NCI-H187 treated with DMSO at 0.1 percent for 48 hours (cell line): ENCODE measurements at places on chromosomes 5 and 9.

DNA sequence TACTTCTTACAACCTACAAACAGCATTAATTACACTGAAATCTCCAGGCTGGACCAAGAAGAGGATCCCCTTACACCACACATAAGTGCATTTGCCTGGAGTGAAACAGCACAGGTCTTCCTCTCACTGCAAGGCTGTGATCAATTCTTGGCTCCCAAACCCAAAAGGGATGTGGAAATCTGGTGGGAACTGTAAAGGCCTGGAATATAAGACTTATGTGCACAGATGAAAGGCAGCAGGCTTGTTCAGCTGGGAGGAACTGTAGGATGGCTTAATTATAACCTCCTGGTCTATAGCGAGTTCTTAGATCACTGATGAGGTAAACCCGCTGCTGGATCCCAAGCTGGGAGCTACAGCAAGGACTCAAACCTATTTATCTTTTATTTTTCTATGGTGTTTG lies 182.9 kb upstream of the TNC start:
- DNase-seq: no peak

DNA sequence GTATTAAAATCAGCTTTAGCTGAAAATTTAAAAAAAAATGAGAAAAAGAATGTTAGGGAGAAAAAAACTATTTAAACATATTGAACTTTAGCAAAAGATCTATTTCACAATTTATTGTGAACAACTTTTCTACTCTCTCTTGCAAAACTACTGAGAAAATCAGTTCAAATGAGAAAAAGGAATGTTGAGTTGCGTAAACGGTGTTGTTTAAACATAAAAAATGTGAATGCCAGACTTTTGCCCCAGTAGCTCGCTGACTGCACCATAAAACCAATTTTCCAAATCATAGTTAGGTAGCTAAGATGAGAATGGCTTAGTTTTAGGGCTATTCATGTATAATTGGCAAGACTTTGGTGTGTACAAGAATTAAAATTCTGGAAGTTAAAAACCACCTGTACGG lies 13.4 kb upstream of the RAD23B start:
- no peak for DNase-seq

DNA sequence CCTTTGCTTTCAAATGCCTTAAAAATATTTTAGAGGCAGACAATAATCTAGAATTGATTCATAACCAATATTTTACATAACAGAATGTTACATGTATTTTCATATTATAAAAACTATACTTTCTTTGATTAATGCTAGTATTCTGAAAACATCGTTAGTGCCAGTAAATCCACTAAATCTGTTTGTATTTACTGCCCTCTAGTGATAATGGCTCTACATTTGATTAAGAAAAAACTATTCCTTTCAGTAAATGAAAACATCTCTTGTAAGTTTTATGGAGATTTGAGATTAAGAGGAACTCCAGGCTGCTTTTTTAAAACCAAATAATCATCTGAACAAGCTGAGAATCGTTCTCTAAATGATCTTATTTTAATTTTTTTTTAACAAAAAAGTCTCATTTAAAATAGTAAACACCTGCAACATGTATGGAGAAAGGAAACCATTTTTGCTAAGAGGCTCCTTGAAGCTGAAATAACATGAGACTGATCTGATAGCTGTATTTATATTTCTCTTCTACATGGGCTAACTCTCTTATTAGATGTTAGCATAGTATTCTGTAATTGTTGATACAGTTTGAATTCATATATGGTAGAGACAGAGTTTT lies 424.7 kb downstream of the RAB3C start:
- DNase-seq: peak; percentile 42

GRCh38 chr5:158769079-158769478 lies 330.6 kb downstream of the EBF1 start:
- DNase-seq: no peak

GRCh38 chr5:109857405-109858031 lies 167.8 kb downstream of the MAN2A1 start:
- DNase-seq: no peak

GRCh38 chr9:8179381-8180053 lies 379.9 kb upstream of the DMAC1 start:
- DNase-seq: no peak

DNA sequence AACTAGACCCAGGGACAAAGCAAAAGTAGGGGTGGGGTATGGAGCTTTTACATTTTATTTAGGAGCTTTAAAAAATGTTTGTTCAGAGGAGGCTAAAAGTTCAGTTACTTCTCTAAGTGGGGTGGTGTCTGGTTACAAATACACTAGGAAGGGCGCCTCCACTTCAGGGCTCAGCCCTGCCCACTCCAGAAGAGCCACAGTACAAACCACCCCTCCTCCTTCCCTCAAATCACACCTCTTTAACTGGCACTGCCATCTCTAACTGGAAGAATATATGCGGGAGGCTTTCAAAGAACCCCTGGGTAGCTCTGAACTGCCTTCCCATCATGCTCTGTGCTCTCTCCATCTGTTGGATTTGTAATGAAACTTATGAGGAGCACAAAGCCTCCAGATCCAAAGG lies 98.8 kb upstream of the NFIB start:
- peak; percentile 49 for DNase-seq

DNA sequence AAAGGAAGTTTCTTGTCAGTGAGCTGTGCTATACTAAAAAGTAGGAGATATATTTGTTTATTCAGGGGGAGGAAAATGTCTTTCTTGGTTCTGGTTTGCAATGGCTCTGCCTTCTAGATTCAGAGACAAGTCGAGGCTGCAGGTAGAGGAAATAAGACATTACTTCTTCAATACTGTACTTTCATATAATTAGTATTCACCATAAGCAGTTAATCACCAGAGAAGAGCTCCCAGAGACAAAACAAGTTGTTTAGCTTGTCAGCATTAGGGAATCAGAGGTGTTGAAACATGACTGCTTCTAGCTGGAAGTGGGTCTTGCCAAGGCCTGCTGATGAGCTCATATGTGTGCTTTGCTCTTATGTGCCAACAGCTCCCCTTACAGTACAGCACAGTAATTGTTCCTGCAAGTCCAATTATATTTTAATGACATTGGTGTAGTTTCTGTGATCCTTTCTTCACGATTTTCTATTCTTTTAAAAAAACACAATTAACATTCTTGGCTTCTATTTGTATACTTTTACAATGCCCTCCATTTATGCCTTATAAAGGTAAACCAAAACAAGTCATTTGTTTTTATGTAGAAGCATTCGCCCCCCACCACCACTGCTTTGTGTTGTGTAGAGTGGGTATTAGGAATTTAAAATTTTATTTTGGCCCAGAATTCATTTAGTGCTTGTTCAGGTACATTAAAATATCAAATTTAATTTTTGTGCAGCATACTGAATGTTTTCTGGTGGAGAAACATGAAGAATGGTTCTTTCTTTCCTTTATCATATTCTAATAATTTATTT lies 112.2 kb downstream of the RPS23 start:
- peak; percentile 38 for DNase-seq

GRCh38 chr9:35909274-35909673 lies at the start of gene SPAAR:
Gene SPAAR (plus strand): TSS chr9:35909490. CDS start chr9:35910464, 974 bp downstream.
- DNase-seq: no peak

GRCh38 chr9:89353989-89354388 lies 35.7 kb downstream of the SECISBP2 start:
- no peak for DNase-seq

DNA sequence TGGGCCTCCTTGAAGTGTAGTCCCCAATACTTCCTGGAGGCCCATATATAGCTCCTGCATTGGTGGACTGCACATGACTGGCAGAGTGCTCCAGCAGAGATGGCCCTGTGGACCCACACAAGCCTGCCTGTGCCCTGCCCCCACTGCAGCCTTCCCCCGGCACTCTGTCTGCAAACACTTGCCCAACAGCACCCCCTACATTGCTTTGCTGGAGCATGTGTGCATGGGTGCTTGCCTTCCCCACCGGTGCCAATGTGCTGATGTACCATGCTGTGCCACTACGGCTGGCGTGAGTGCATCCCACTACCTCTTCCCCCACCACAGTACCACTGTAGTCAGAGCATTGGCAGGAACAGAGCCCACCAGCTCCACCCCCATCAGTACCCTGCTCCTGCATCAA lies 563.6 kb upstream of the CTNND2 start:
- DNase-seq: no peak

DNA sequence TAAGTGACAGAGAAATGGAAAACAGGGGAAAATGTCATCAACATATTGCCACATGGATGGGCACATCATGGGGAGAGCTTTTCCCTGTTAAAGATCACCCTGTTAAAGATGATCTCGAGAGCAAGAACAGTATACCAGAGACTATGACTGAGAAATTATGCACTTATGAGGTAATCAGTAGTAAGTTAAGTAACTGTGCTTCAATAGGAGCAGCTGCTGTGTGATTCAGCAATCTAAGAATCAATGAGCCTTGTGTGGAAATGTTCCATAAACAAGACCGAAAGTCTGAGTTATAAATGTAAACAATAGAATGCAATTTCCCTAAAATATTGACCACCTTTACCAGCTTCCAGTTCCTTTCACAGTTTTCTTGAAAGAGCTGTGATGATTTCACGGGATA lies 582.3 kb downstream of the CAAP1 start:
- DNase-seq: no peak

GRCh38 chr5:111733571-111733970 lies 23.4 kb downstream of the NREP start:
- DNase-seq: no peak

GRCh38 chr5:73938938-73939320 lies 312.9 kb downstream of the ARHGEF28 start:
- DNase-seq: no peak

DNA sequence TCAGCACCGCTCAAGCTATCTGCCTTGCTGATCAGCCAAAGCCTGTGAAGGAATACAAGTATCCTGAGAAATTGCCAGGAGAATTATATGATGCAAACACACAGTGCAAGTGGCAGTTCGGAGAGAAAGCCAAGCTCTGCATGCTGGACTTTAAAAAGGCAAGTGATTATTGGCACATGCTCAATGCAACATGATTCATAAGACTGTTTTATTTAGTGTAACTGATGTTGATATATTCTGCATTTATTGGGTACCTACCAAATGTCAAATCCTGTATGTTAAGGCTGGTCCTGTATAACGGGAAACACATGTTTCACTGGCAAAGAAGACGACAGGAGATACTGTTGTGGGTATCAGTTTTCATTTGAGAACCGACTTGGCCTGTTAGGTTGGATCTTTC lies 69.0 kb downstream of the ADAMTS16 start:
- DNase-seq: no peak

- DNase-seq: no peak
Measured at GRCh38 chr9:23258569-23258968, 567.5 kb downstream of the ELAVL2 start.

DNA sequence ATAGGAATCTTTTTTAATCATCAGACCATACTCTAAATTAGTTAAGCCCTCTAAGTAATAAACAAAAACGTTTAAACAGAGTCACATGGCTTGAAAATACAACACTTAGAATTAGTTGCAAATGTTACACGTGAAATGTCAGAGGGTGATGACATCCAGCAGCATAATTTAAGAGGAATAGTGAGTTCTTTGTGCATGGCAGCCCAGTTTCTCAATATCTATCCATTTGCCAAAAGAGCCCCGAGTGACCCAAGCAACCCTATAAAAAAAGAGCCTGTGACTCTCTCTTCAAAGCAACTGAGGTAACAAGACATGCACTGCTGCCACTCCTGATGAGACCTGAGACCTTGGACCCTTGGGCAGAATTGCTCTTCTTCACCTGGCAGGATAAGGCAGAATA lies 96.9 kb upstream of the RASA1 start:
- no peak for DNase-seq

- DNase-seq: no peak
Measured at GRCh38 chr9:126676685-126677143, 63.0 kb downstream of the LMX1B start.

DNA sequence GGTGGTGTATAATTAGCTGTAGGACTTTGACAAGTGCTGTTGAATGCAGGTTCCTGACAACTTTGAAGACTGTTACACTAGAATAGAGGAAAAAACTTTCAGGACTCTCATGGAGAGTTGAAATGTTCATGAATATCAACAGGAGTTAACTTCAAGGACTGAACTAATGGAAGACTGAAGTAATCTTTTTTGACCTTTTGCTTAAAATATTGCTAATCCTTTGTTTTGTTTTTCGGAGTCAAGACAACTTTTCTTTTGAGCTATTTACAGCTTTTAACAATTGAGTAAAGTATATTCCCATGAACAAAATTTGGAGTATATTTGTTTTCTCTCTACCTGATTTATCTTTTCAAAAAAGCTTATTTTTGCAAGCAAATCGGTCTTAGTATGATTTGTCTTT lies 34.1 kb upstream of the MTMR12 start:
- DNase-seq: no peak

- DNase-seq: no peak
Measured at GRCh38 chr5:133521801-133522200, 90.5 kb downstream of the FSTL4 start.

GRCh38 chr5:107272509-107272908 lies 398.2 kb downstream of the EFNA5 start:
- no peak for DNase-seq

GRCh38 chr9:35277628-35278359 lies 116.0 kb downstream of the UNC13B start:
- DNase-seq: no peak

DNA sequence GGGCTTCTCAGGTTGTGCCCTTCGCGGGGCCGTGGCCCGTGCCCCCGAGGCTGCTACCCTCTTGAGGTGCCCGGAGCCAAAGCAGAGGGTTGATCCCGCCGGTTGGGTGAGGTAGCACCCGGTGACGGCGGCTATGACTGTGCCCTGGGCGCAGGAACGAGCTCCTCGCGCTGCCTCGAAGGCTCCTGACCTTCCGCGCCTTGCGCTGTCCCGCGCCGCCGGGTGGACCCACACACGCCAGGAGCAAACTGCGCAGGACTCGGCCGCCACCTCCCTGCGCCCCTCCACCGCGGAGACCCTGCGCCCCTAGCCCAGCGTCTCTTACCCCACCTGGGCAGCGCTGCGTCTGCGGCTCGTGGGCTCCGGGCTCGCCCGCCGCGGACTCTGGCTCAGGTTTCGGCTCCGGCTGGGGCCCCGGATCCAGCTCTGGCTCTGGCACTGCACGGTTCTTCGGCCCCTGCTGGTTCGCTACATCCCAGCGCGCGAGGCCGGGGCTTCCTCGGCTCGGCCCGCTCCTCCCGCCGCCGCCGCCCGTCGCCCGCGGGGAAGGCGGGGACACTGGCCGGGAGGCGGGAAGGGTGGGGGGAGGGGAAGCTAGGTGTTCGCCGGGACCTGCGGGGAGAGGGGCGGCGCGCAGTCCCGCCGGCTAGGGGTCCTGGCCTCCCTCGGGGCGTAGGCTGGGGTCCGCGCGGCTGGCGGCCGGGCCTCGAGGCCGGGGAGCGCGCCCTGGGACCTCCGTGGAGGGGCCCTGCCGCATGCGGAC lies 5.4 kb upstream of the PITX1 start:
- DNase-seq: no peak

DNA sequence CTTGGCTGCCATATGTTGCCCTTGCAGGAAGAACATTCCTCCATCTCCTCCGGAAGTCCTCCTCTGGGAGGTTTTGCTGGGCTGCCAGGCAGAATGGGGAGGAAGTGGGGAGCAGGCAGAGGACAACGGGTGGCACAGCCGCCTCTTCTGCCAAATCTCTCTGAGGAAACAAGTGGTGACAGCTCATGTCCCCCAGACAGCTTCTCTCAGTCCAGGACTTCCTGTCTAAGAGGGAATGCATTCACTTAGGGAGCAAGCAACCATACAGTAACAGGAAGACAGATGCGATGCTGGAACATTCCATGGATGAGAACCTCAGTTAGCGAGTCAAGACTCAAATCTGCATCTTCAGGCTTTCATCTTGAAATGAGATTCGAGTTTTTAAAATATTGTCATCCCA lies 701.0 kb downstream of the SEMA5A start:
- DNase-seq: no peak
